ENCODE measurements at places on chromosomes 5 and 9.

GRCh38 chr5:8730194-8730593 is 815.7 kb downstream of the SEMA5A start:
- DNase-seq: no peak

- no peak for DNase-seq
Observed at GRCh38 chr5:111345731-111346130, 121.5 kb downstream of the CAMK4 start.

DNA sequence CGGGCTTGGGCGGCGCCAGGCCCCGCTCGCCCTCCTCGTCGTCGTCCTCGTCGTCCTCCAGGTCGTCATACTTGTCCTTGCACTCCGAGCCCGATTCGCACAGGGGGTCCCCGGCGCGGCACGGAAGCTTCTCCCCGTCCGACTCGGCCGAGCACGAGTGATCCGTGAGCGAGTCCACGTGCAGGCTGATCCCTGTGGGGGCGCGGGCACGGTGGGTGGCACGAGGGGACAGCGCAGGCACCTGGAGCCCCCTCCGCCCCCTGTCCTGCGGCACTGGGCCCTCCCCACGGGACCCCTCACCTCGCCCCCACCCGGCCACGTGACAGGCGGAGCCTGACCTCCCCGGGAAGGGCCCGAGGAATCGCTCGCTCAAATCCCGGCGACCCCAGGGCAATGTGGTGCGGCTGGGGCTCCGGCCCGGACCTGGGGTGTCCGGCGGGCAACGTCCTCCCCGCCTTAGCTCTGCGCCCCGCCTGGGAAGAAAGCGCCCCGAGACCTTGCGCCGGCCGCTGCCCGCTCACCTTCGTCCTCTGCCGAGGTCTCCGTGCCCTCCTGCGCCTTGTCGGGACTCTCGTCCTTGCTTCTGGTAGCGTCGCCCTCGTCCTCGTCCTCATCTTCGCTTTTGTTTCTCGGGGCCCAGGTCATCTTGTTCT is 2.5 kb downstream of the IRX2 start:
- peak; percentile 21 for DNase-seq

DNA sequence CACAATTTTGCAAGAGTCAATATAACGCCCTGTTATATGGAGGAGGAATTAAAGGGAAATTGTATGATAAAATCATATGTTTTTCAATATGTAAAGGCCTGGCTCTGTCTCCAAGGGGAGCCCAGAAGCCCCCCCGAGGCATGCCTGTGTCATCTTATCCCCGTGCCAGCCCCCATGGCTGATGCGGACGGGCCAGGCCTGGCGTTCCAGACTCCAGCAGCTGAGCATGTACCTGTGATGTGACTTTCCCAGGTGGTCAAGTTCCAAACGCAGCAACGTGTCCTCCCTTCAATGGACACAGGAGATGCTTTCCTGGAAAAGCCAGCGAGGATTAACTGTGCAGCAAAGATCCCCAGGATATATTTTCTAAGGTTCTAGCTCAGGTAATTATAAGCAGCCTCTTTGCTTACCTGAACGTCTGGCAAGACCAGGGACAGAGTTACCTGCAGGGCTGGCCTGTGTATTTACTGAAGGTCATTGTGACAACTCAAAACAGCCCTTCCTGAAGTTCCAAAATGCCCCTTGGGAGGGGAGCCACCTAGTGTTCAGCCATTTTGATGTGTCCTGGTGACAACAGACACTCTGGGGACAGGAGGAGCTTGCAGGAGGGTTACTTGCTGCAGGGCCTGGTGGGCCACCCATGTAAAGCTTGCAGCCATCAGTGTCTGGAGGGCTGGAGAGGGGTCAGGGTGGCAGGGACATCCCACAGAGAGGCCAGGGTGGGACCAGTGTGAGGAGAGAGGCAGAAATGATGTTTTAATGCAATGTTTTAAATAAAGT is 53.3 kb upstream of the RNU6ATAC start:
- peak; percentile 5 for DNase-seq

DNA sequence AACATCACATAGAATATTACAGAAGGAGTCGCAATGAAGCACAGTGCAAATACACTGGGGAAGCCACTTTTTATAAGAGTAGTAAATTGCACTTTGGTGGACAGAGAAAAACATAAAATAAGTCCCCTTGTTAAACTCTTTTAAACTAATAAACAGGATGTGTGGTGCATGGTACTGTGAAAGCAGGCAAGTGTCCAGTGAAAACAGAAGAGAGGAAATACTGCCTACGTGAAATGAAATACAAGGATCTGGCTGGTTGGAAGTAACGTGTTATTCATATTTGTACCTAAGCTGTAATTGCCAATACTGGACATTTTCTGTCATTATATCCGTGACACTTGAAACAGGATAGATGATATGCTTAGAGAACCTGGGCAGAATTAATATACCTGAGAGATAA is 191.9 kb upstream of the SLC27A6 start:
- DNase-seq: no peak

DNA sequence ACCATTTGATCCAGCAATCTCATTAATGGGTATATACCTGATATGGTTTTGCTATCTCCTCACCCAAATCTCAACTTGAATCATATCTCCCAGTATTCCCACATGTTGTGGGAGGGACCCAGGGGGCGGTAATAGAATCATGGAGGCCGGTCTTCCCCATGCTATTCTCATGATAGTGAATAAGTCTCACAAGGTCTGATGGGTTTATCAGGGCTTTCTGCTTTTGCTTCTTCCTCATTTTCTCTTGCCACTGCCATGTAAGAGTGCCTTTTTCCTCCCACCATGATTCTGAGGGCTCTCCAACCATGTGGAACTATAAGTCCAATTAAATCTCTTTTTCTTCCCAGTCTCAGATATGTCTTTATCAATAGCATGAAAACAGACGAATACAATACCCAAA is 74.5 kb upstream of the APC start:
- no peak for DNase-seq

DNA sequence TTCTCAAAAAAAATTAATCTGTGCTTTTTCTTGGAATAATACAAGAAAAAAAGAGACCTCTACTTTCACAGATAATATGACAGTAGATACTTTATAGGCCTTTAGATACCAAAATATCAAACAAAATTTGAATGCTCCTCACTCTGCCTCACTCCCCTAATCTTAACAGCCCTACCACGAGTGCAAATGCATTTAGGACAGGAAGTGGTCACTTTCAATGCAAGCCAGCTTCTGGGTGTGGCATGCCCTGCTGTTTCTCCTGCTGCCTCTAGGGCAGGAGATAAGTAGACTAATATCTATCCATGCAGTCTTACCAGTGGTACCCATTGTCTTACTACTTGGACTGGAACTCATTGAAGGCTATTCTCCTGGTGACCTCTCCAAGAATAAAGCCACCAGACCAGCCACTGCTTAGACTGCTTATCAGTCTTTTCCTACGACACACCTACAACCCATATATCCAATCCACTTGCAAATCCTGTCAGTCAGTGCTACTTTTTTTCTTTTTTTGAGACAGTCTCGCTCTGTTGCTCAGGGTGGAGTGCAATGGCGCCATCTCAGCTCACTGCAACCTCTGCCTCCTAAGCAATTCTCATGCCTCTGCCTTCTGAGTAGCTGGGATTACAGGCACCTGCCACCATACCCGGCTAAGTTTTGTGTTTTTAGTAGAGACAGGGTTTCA is 23.0 kb downstream of the FRRS1L start:
- no peak for DNase-seq

DNA sequence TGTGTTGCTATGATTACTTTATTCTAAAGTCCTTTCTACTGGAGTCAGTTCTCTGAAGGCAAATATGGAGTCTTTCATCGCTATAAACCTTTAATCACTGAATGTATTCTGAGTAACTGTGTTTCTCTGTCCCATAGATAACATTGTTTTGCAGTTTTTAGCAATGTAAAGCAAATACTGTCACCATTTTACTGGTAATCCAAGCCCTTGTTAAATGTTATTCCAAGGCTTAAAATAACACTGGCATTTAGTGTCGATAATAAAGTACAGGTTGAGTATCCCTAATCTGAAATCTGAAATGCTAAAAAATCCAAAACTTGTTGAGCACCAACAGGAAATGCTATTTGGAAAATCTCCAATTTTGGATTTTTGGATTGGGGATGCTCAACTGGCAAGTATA is 24.6 kb downstream of the CCNH start:
- no peak for DNase-seq

DNA sequence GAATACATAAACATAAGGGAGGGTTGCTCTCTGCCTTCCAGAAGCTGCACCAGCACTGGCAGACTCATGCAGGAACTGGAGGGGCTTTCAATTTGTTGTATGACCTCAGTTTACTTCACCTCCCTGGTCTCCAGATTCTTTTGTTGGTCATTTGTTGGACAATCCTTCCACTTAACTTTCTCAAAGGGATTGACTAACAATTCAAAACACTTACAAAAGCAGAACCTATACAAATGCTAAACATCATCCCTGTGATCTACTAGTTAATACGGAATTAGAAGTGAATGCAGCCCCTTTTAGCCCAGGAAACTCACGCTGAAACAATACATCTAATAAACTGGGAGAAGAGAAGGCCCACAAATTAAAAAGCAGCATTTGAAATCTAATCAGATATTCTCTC is 404.6 kb upstream of the BRINP1 start:
- DNase-seq: no peak

GRCh38 chr9:95757439-95757838 is 118.1 kb upstream of the ERCC6L2 start:
- DNase-seq: no peak

DNA sequence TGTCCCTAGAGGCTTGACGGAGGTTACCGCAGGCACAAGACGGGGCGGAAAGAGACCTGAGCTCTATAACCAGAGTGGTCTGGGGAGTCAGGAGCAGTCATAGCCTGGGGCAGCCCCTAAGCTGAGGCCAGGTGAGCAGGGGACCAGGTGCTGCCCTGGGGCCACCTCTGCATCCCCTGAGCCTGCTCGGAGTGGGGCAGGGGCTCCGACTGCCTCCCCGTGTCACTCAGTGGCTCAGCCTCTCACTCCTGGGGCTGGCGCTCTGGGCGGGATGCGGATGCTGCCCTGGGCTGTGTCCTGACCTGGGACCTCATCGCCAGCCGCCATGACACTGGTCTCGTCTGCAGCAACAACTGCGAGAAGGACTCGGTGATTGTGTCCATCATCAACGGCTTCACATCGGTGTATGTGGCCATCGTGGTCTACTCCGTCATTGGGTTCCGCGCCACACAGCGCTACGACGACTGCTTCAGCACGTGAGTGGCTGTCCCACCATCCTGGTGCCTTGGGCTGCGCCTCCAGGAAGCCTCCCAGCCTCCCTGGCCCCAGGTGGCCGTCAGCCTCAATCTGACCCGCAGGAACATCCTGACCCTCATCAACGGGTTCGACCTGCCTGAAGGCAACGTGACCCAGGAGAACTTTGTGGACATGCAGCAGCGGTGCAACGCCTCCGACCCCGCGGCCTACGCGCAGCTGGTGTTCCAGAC is 8.8 kb upstream of the SLC6A18 start:
- DNase-seq: no peak

DNA sequence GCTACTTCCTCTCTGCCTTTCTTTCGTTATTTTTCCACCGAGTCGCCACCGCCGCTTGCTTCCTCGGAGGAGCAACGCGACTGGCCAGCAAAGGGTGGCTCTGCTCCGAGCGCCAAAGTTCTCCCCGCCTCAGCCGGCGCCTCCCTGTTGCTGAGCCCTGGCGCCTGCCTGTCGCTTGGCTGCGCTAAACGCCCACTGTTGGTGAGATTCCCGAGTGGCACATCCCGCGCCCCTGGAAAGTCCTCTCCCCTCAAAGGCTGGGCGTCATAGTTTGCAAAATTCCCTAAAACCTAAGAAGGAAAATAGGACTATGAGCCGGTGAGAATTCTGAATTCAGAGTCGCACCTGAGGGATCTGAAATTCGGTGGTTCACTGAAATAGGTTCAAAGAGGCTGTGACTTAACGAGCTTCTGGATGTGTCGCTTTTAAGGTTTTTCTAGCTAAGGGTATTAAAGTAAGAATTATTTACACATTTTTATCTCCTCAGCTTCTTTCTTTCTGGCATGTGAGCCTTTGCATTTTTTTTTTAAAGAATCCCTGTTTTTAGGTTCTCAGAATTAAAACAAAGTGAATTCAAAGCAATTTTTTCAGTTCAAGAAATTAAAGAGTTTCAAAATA is at the start of gene GRIN3A:
Gene GRIN3A, minus strand, starts transcription at position 82 of the 618 bp plus-strand sequence. CDS start 668 bp downstream, outside the sequence.
- peak; percentile 72 for DNase-seq
